MCF 10A (cell line): ENCODE measurements at places on chromosomes 5 and 9. TPM values are rescaled to one million over a fixed set of nuclear protein-coding genes. Genes with fewer than 3 reads are reported as not detected.

Gene CCDC183
- 0.26 and 1.3 TPM in 2 replicates for total RNA-seq

Gene OR13C5
- not detected in 2 replicates for total RNA-seq

Gene PTPRD
- total RNA-seq: 0.98 TPM in 1 of 2 replicates, not detected in the other

Gene LIX1
- total RNA-seq: not detected in 2 replicates

Gene SLCO6A1
- total RNA-seq: not detected in 2 replicates

Gene SNCAIP
- 0.12 and 0.21 TPM in 2 replicates for total RNA-seq

Gene MYOZ3
- not detected in 2 replicates for total RNA-seq

Gene FYB1
- 0.12 and 0.32 TPM in 2 replicates for total RNA-seq

Gene CD274
- 1.9 and 2.6 TPM in 2 replicates for total RNA-seq

Gene BNC2
- total RNA-seq: not detected in 2 replicates

Gene IFNA21
- not detected in 2 replicates for total RNA-seq

Gene SPINK4
- not detected in 2 replicates for total RNA-seq

Gene NPR3
- 0.84 and 1.1 TPM in 2 replicates for total RNA-seq

Gene TOR4A
- 20.6 and 21.9 TPM in 2 replicates for total RNA-seq

Gene TMC1
- total RNA-seq: not detected in 2 replicates

DNA sequence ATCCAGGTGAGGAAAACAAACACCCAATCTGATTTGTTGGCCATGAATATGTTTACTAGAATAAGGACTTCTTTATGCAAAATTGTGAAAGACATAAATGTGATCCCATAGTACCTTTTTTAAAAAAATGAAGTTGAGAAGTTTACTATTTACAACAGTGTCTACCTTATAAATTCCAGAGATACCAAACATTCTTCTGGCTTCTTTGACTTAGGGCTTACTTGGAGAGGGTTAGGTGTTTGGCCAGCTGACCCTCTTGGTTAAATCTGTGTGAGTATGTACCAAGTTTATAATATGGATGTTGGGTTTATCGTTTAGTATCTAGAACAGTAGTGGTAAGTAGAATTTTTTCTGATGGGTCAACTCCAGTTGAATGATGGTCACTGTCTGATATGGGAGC lies 212.3 kb downstream of the DOCK8 start:
- DNase-seq: no peak

DNA sequence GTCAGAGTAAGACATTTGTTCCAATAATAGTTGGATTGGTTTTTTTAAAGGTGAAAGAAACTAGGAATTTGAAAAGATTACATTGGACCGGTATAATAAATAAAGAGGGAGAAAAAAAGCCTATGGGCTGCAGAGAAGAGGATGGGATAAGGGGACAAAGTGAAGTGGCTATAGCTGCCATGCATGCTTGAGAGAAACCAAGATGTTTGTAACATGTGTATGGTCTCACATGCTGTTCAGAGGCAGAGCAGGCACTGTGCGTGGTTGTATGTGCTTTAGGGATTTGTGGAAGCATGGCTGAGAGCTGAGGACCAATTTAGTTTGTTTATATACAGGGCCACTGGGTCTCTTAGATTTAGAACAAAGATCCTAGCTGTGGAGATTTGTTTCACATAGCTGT lies 32.7 kb downstream of the LNPEP start:
- no peak for DNase-seq

DNA sequence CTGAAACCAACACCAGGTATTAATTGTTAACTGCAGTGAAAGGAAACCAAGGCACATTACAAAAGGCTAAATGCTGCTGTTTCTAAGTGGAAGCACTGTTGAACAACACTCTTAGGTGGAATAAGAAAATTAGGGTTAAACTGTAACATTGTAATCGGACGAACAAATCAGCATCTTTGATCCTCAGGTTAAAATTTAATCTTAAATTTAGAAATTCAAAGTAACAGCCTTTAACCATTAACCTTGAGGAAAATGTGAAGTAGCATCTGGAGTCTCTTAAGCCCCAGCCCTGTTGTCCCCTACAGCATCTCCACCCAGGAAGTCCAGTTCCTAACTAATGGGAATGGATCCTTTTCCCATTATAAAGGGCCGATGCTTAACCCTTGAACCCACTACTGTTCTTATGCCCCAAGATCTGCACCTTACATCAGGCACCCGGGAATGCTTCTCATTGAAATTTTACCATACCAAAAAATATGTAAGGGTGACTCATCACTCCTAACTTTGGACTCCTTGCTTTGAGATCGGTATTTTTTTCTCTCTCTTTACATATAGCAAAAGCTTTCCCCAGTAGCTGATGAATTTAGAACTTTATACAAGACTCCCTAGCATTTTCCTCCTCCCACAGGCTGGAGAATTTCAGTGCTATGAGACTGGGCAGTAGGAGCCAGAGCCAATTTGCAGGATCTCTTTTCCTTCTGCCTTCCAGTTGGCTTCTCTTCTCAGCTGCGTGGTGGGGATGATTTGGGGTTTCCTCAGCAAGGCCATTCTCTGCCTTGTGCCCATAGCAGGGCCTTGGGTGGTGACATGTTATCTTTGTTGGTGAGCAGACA lies 32.0 kb upstream of the ITGA2 start:
- no peak for DNase-seq

DNA sequence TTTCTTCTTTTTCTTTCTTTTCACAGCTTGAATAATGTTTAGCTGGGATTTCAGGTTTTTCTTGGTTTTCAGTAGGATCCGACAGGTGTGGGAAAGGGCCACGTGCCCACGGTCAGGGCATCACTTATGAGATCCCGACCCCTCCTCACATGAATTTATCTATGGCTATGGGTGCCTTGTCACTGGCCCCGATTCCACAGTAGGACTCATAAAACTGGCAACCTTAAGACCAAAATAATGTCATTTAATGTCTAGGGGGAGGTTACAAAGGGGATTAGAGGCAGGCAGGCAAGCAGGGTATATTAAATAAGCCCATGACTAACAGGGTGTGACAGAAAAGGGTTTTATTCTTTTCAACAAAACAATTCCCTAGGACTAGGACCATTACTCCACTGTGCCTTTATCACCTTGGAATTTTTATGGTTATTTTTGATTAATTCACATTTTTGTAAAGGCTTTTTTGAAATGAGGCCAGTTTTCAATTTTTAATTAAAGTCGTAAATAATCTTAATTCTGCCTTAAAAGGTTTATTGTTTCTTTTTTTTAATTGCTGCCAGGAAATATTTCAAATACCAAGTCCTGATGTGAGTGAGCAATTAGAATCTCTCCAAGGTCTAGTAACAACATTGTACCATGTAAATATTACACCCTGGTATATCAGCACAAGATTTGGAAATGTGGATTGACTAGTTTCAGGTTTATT lies 370.4 kb downstream of the GLIS3 start:
- DNase-seq: no peak

DNA sequence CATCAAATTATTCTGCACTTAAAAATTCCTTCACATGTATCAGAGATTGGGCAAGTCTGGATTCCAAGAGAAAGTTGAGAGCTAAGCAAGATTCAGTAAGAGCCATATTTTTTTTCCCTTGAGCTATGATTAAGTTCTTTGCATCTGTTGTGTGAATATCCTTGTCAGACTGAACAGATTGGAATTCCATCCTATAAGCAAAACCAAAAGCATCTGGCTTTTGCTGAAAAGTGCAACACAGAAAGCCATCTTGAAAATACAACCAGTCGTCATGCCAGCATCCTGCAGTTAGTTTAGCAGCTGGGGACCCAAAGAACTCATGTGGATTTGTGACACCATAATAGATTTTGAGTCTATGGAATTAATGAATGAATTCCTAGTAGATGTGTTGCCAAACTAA lies 316.9 kb downstream of the MTRR start:
- DNase-seq: no peak

- peak; percentile 3 for DNase-seq
Measured at GRCh38 chr9:99868845-99869244, 37.6 kb upstream of the STX17 start.

DNA sequence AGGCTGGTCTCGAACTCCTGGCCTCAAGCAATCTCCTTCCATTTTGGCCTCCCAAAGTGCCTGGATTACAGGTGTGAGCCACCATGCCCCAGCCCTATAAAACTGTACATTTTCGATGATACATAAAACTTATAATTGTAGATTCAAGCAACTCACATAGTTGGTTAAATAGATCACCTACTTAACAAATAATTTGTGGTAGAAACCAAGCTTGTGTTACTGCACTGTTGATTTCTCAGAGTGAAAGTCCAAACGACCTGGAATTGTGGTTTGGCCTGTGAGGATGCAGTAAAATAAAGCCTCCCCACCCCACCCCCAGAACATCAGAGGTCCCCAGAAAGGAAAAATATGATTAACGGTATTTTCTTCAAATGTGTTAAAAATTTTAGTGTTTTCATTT lies 92.7 kb downstream of the TRIO start:
- no peak for DNase-seq

- DNase-seq: no peak
Measured at GRCh38 chr5:178323961-178324360, 91.4 kb upstream of the PHYKPL start.

- DNase-seq: no peak
Measured at GRCh38 chr9:89879276-89879675, 274.5 kb downstream of the GADD45G start.

DNA sequence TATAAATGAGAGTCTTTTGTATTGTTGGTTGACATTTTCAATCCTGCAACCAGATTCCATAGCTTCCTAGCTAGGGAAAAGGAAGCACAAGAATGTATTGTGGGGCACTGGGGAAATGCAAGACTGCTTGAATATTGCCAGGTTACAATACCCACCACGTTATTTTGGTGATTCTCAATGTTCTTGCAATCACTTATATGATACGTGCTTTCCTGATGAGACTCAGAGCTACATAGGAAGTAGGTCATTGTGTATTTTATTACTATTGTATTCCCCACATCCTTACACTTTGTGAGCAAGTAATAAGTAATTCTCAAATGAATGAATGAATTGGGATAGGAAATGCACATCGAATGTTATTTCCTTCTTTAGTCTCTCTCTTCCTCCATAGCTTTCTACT lies 217.1 kb upstream of the CD180 start:
- DNase-seq: no peak

- no peak for DNase-seq
Measured at GRCh38 chr9:114429488-114429887, 41.7 kb upstream of the AKNA start.

- DNase-seq: no peak
Measured at GRCh38 chr5:31382051-31382878, 149.6 kb downstream of the DROSHA start.

DNA sequence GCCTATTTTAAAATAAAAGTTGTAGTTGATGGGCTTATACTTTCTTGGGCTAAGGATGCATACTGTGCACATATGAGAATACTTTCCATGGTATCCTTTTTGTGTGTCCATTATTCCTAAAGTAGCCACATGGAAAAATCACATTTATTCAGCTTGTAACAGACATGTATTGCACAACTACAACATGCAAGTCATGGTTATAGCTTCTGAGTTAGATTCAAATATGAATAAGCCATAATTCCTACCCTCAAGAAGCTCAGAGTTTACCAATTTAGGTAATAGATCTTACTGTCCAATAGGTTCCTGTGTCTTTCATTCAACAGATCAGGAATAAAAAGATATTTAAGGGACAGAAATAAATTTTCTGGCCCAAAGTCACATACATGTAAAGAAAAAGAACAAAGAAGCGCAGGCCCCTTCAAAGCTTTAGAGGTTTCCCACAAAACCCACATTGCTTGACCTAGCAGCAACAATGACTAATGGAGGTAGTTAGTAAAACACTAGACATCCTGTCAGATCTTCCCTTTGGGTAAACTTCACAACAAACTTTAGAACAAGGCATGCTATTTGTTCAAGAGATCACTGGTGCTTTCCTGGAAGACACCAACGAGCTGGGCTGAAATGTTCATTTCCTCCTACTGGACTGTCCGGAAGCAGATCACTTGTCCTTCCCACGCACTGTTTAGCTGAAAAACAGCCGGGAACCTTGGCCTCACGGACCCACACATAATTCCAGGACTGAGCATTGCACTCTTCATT lies 78.4 kb upstream of the ITGA1 start:
- DNase-seq: no peak

GRCh38 chr5:102599289-102599688 lies 100.5 kb upstream of the SLCO6A1 start:
- DNase-seq: no peak

GRCh38 chr9:137671721-137672120 lies 52.9 kb downstream of the EHMT1 start:
- no peak for DNase-seq

GRCh38 chr9:93673839-93674334 lies 97.5 kb downstream of the PHF2 start:
- DNase-seq: no peak

GRCh38 chr9:124256517-124257069 lies 1.2 kb upstream of the NEK6 start:
- DNase-seq: peak; percentile 50

DNA sequence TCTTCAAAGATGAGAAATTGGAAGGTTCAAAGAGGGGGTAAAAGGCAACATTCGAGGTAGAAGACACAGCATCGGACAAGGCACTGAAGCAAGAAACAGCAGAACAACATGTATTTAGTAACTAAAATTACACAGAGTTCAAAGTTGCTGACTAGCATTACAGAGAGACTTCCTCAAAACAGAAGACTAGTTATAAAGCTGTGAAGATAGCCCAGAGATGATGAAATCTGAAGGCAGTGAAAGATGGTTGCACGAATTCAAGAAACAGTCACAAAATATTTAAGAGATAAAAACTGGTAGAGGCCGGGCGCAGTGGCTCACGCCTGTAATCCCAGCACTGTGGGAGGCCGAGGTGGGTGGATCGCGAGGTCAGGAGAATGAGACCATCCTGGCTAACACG lies 16.3 kb downstream of the MAPKAP1 start:
- no peak for DNase-seq

DNA sequence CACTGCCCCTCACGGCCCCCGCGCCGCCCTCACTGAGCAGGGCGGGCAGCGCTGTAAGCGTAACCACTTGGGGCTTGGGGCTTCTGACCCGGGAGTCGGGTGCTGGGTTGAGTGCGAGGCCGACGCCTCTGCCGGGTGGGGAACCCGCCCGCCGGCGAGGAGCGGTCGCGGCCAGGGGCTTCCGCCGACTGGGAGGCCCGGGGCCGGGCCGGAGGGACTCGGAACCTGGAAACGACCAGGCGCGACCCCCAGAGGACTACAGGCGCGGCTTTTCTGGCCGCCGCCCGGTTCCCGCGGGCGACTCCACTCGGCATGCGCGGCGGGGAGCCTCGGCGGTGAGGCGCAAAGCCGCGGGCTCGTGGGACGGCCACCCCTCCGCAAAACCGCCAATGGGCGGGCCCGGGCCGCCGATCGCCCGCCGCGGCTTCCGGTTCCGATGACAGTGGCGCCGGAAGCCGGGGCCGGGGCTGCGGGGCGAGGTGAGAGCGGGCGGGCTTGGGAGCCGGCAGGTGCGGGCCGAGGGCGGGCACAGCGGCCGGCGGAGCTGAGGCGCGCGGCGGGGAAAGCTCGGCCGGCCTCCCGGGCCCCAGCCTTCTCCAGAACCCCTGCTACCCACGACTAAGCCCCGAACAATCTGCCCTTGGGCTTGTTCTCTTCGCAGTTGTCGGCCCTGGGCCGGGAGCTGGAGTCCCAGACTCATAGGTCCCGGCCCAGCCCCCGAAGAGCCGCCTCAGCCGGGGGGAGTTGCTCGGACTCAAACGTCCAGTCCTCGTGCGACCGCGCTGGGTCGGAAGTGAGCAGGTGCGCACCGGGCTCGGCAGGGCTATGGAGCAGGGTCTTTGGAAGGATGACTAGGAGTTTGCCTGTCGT lies at the start of gene RMND5B:
TSS of gene RMND5B (plus strand) at position 439 of the 870 bp plus-strand sequence. CDS start 7,106 bp downstream, outside the sequence.
- DNase-seq: peak; percentile 80

GRCh38 chr9:91150998-91151717 lies 210.6 kb downstream of the AUH start:
- DNase-seq: peak; percentile 86

- DNase-seq: no peak
Measured at GRCh38 chr5:148778882-148779281, 47.5 kb upstream of the ADRB2 start.

- no peak for DNase-seq
Measured at GRCh38 chr5:98713027-98713426, 60.4 kb upstream of the RGMB start.
